ENCODE measurements at places on chromosomes 3 and 15.

DNA sequence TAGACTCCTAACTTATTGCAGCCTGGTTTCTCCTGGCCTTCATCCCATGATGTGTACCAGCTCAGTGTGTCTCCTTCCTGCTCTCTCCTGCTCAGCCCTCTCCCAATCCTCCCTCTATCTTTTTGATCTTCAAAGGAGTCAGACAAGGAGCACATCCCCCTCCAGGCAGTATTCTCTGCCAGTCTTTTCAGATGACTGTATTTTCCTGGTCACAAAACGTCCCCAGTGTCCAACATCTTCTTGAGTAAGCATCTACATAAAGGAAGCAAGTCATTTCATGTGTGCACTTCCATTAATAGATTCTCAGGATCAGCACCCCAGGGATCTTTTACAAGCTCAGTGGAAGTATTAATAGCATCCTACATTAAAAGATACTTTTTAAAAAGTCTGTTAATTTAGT, 148.9 kb upstream of the THBS1 start:
- no peak for DNase-seq

DNA sequence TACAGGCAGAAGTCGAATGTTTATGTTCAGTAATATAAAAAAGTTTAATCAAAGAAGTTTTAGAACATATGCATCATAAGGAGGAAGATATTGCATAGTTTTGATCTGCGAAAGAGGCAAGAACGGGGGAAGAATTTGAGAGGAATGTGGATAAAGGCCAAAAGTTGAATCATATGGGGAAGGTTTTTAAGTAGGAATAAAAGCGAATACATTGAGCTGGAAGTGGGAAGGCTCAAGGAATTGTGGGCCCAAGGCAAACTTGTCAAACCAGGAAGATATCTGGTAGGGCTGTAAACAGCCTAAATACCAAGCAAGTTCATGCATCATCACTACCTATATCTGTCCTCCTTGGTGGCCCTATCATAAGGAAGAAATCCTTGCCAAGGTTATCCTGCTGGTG, 186.9 kb downstream of the MAGI1 start:
- no peak for DNase-seq

GRCh38 chr3:183816681-183817510, 8.5 kb downstream of the MAP6D1 start:
- DNase-seq = no peak

- DNase-seq = no peak
These were observed 29.7 kb downstream of the ZBBX start for GRCh38 chr3:167350245-167350862.

DNA sequence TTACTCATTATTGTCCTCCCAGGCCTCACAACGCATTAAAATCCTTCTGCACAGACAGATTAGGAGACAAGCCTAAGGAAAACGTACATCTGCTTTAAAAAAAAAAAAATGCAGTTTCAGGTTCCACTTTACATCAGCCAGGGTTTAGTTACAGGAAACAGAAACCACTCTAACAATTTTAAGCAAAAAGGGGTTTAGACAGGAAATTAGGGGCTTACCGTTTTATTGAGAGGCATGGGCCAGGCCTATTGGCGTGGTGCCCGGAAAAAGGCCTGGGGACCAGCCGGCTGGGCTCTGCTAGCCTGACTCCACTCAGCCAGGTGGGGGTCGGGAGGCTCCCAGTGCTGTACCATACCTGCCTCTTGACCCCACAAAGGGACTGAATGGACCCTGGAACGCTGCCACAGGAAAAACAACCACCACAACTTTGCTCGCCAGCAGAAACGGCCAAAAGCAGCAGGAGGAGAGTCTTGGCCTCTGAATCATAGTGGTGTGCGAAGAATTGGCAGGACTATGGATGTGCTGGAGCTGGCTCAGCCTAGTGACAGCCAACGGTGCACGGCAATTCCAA, 124.3 kb downstream of the CHSY1 start:
- peak; percentile 15 for DNase-seq
